ENCODE measurements at places on chromosomes 16 and 17.
A peak's percentile ranks its signal among the peaks of the same experiment; 100 is the strongest.

GRCh38 chr17:64385187-64386083, 5.2 kb downstream of the PECAM1 start:
- DNase-seq: no peak
- no peak overlapping the region for H3K27ac ChIP-seq
- no peak overlapping the region for H3K4me3 ChIP-seq

- no peaks in the 10 kb centered on the region for H3K27me3 ChIP-seq
- H3K36me3 ChIP-seq: no peaks in the 10 kb centered on the region
- no peak overlapping the region for H3K27ac ChIP-seq
Observed at GRCh38 chr16:1057252-1057932, 15.2 kb upstream of the SSTR5 start.

DNA sequence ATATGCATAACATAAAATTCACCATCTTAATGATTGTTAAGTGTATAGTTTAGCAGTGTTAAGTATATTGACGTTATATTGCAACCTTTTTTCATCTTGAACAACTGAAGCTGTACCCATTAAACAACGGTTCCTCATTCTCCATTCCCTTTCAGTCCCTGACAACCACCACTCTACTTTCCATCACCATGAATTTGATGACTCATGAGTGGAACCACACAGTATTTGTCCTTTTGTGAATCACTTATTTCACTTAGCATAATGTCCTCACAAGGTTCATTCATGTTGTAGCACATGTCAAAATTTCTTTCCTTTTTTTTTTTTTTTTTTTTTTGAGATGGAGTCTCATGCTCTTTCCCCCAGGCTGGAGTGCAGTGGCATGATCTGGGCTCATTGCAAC, 46.0 kb downstream of the HOXB1 start:
- H3K27me3 ChIP-seq: peaks cover 7% of the 10 kb centered on the region
- DNase-seq: no peak
- peaks cover 8% of the 10 kb centered on the region for H3K4me1 ChIP-seq
- H3K4me3 ChIP-seq: no peak overlapping the region
- H3K36me3 ChIP-seq: no peaks in the 10 kb centered on the region
- H3K27ac ChIP-seq: no peak overlapping the region

- no peak for DNase-seq
- H3K36me3 ChIP-seq: 0 out of 2 replicates have a peak, but pooled peaks cover 6% of the 10 kb centered on the region
- H3K27me3 ChIP-seq: no peaks in the 10 kb centered on the region
- H3K4me1 ChIP-seq: no peaks in the 10 kb centered on the region
Observed at GRCh38 chr16:3787924-3788661, 70.8 kb upstream of the TRAP1 start.

GRCh38 chr16:25097276-25097975, 14.1 kb upstream of the LCMT1 start:
- no peaks in the 10 kb centered on the region for H3K36me3 ChIP-seq
- no peak for DNase-seq
- no peak overlapping the region for H3K4me3 ChIP-seq
- H3K27ac ChIP-seq: no peak overlapping the region
- no peaks in the 10 kb centered on the region for H3K4me1 ChIP-seq
- H3K27me3 ChIP-seq: no peaks in the 10 kb centered on the region

- no peaks in the 10 kb centered on the region for H3K27me3 ChIP-seq
- peaks cover 34% of the 10 kb centered on the region for H3K4me1 ChIP-seq
- DNase-seq: no peak
- peak overlapping the region; percentile 76 for H3K4me3 ChIP-seq
- H3K27ac ChIP-seq: peak overlapping the region; percentile 95
- no peaks in the 10 kb centered on the region for H3K36me3 ChIP-seq
Observed at GRCh38 chr16:46788891-46789474, 40.8 kb upstream of the MYLK3 start.

- no peak overlapping the region for H3K4me3 ChIP-seq
- no peak for DNase-seq
- H3K27me3 ChIP-seq: no peaks in the 10 kb centered on the region
- no peaks in the 10 kb centered on the region for H3K36me3 ChIP-seq
Observed at GRCh38 chr16:80741724-80742123, 62.7 kb downstream of the CDYL2 start.

- H3K4me3 ChIP-seq: no peak overlapping the region
- H3K27me3 ChIP-seq: no peaks in the 10 kb centered on the region
- peak; percentile 44 for DNase-seq
- no peaks in the 10 kb centered on the region for H3K36me3 ChIP-seq
- peaks cover 4% of the 10 kb centered on the region for H3K4me1 ChIP-seq
- H3K27ac ChIP-seq: no peak overlapping the region
Observed at GRCh38 chr16:77273815-77274214, 74.6 kb downstream of the SYCE1L start.

DNA sequence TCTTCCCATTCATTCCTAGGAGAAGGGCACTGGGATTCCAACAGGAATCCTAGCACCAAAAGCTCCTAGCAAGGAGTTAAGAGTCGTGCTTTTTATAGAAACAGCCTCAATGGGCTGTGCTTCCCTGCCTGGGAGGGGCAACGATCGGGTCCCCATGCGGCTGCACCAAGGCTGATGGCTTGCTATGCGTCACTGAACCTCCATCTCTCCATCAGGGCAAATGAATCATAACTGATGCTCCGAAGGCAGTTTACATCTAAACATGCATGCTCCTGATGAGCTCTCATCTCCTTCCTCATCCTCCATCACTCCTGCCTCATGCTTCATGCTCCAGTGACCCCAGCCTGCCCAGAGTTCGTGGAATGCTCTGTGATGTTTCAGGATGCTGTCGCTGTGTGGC, 270.5 kb downstream of the FOXL1 start:
- no peaks in the 10 kb centered on the region for H3K27me3 ChIP-seq
- H3K36me3 ChIP-seq: no peaks in the 10 kb centered on the region
- H3K4me3 ChIP-seq: no peak overlapping the region
- H3K27ac ChIP-seq: no peak overlapping the region
- no peaks in the 10 kb centered on the region for H3K4me1 ChIP-seq

GRCh38 chr17:45312477-45313420, 4.1 kb downstream of the MAP3K14 start:
- H3K27me3 ChIP-seq: peaks cover 17% of the 10 kb centered on the region
- no peak for DNase-seq

DNA sequence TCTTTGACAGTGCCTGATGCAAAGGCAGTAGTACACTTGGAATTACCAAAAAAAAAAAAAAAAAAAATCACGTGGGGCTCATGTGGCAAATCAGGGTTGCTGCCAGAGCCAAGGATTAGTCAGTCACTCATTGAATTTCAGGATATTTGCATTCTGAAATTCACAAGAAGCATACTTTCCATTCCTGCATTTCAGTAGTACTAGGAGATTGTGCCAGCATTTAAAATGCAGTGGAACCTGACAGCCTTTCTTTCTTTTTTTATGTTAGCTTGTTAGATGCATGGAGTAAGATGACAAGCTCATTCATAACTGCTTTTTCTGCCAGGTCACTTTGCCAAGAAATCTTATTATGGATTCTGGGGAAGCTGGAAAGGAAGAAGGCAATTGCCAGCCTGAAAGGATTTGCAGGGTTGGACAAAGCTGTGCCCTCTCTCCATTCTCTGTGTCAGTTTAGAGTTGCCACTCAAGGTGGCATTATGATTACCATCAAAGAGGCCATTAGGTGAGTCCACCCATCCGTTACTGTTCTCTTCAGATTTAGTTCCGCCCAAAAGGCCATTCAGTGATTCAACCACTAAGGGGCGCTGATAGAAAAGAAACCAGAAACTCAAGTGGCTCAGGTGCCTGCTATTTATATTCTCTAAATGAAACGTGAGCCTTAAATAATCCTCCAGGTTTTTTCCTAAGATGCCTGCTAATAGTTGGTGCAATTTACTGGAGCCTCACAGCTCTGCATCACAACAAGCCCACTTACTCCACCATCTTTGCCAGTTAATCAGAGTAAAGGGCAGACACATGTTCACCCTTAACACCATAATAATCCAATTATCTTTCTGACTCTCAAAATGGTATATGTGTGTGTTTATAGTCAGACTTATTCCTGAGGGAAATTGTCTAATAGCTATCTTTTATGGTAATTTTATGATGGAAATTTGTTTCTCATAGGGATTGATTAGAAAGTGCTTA, 59.0 kb downstream of the TANGO6 start:
- H3K27ac ChIP-seq: peak overlapping the region; percentile 46
- H3K36me3 ChIP-seq: no peaks in the 10 kb centered on the region
- peaks cover 20% of the 10 kb centered on the region for H3K4me1 ChIP-seq
- H3K4me3 ChIP-seq: no peak overlapping the region

- no peaks in the 10 kb centered on the region for H3K27me3 ChIP-seq
- no peaks in the 10 kb centered on the region for H3K4me1 ChIP-seq
- DNase-seq: no peak
- H3K36me3 ChIP-seq: no peaks in the 10 kb centered on the region
Observed at GRCh38 chr17:50356892-50357510, 11.1 kb downstream of the XYLT2 start.

DNA sequence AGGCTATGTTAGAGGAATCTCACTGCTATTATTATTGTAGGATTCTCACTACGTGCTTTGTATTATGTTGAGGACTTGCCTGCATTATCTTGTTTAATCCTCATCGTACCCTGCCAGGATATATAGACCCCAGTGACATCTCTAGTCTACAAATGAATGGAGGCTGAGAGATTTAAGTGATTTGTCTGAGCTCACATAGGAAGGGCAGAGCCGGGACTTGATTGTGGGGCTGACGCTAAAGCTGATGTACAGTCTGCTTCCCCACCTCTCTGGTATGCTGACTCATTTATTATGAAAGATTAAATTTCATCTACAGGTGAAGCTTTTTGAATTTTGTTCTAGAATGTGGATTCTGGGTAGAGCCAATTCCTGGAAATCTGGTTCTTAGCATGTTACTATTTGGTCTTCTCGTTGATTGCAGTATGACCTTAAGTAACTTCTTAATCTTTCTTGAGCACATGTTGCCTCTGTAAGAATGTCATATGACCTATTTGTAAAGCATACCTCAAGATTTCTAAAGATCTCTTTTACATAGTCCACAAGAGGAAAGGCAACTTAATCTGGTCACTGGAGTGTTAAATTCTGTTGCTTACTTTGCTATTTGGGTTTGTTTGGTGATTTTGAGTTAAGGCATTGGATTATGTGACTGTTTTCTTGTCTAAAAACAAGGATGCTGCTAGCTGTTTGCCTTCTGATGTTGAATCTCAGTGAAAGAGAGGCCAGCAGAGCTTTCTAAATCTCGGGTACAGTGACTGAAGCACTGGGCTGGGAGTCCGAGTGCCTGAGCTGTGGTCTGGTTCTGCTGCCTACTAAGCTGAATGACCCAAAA, 12.4 kb downstream of the METTL9 start:
- H3K4me1 ChIP-seq: peaks cover 52% of the 10 kb centered on the region
- H3K27me3 ChIP-seq: no peaks in the 10 kb centered on the region
- H3K4me3 ChIP-seq: no peak overlapping the region
- no peak for DNase-seq

DNA sequence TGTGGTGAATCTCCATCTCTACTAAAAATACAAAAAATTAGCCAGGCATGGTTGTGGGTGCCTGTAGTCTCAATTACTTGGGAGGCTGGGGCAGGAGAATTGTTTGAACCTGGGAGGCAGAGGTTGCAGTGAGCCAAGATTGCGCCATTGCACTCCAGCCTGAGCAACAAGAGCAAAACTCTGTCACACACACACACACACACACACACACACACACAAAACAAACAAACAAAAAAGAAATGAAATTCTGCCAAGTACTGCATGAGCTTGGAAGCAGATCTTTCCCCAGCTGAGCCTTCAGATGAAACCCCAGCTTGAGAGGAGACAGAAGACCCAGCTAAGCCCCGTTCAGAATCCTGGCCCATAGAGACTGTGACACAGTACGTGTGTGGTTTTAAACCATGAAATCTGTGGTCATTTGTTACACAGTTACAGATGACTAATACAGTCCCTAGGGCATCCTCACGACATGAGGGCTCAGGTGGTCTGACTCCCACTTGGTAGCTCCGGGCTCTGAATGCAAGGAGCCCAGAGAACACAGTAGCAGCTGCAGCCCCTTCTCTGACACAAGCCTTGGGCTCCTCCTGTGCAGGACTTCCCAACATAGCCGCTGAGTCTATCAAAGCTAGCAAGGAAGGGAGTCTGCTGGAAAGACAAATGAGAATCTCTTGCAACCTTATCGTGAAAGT, 132.8 kb downstream of the SEC14L1 start:
- H3K4me1 ChIP-seq: no peaks in the 10 kb centered on the region
- H3K27ac ChIP-seq: no peak overlapping the region
- no peak for DNase-seq
- H3K27me3 ChIP-seq: no peaks in the 10 kb centered on the region

DNA sequence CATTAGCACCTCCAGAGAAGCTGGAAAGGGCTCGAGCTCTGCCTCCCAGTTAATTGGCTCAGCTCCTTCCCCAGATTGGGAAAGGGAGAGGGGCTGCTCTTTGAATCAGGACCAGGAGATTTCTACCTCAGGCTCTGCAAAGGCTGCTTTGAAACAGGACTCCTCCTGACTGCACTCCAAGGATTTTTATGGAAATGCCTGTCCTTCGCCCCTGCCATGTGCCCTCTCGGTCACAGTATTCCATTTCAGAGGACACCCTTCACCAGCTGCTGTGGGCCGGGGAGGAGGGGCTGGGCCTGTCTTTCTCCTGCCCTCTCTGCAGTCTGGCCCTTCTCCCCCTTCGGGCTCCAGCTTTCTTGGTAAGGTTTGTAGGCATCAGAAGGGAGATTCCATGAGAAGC, 13.6 kb downstream of the MRM1 start:
- no peak overlapping the region for H3K4me3 ChIP-seq
- H3K27me3 ChIP-seq: no peaks in the 10 kb centered on the region
- no peak overlapping the region for H3K27ac ChIP-seq
- H3K36me3 ChIP-seq: no peaks in the 10 kb centered on the region
- peaks cover 24% of the 10 kb centered on the region for H3K4me1 ChIP-seq

- H3K27me3 ChIP-seq: no peaks in the 10 kb centered on the region
- no peaks in the 10 kb centered on the region for H3K36me3 ChIP-seq
- H3K4me1 ChIP-seq: no peaks in the 10 kb centered on the region
Observed at GRCh38 chr16:78843978-78844377, 744.5 kb downstream of the WWOX start.

GRCh38 chr17:48457080-48457836, 27.2 kb upstream of the SKAP1 start:
- H3K4me3 ChIP-seq: peak overlapping the region; percentile 53
- no peak overlapping the region for H3K27ac ChIP-seq
- peaks cover 17% of the 10 kb centered on the region for H3K27me3 ChIP-seq
- peaks cover 29% of the 10 kb centered on the region for H3K4me1 ChIP-seq
- H3K36me3 ChIP-seq: no peaks in the 10 kb centered on the region

DNA sequence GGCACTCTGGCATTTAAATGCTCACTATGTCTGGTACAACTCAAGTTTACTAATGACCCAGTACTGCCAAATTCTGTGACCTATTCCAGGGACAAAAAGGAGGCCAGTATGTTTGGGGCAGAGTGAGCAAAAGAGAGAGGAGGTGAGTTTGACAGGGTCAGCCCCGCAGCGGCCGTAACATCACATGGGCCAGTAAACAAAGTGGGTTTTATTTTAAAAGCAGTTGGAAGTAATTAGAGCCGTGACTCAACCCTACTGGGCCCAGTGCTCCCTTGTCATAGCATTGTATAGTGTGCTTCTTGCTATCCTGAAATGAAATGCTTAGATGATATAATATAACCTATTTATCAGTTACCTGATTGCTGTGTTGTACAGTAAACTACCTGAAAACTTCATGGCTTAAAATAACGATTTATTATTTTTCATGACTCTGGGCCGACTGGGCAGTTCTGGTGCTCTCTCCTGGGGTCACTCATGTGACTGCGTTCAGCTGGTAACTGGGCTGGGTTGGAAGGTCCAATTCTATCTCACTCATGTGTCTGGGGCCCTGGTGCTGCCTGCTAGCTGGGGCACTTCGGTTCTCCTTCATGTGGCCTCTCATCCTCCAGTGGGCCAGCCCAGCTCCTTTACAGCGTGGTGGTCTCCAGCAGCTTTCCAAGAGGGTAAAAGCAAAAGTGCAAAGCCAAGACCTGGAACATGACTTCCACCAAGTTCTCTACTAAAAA, 27.4 kb downstream of the IQCK start:
- no peak overlapping the region for H3K4me3 ChIP-seq
- no peaks in the 10 kb centered on the region for H3K4me1 ChIP-seq
- no peaks in the 10 kb centered on the region for H3K36me3 ChIP-seq
- H3K27ac ChIP-seq: no peak overlapping the region
- H3K27me3 ChIP-seq: no peaks in the 10 kb centered on the region
